ENCODE measurements at places on chromosomes 16 and 17.
A peak's percentile ranks its signal among the peaks of the same experiment; 100 is the strongest.

DNA sequence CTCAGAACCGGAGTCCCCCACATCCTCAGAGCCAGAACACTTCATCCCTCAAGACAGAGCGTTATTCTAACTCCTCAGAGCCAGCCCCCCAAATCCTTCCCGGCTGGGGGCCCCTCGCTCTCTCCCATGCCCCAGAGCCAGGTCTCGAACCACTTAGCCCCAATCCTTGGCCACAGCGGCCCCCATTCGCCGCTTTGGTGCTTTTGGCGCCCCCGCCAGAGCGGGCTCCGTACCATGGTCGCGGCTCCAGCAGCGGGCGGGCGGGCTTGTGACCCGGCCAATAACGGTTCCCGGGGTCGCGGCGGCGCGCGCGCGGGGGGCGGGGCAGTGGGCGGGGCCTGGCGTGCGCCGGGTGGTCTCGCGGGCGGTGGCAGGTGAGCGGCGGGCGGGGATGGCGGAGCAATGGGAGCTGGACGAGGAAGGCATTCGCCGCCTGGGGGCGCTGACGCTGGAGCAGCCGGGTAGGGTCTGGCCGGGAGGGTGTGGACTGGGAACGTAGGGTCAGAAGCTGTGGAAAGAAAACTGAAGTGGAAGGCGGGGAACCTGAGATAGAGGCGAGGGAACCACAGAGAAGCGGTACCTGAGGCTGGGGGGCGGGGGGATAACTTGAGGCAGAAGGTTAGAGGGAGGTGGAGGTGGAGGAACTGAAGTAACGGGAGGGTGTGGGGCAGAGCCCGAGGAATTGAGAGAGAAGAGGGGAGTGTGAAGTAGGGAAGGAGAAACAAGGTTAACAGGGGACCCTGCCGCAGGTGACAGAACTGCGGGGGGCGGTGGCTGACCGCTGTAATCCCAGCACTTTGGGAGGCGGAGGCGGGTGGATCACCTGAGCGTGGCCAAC lies at the start of the genes KCTD19 and LRRC36:
Gene KCTD19, minus strand, starts transcription at position 270 of the 838 bp plus-strand sequence. Its CDS starts 34 bp downstream, at position 236.
Gene LRRC36, plus strand, starts transcription at position 344 of the 838 bp plus-strand sequence. Its CDS starts 48 bp downstream, at position 392.
- DNase-seq: peak; percentile 79

DNA sequence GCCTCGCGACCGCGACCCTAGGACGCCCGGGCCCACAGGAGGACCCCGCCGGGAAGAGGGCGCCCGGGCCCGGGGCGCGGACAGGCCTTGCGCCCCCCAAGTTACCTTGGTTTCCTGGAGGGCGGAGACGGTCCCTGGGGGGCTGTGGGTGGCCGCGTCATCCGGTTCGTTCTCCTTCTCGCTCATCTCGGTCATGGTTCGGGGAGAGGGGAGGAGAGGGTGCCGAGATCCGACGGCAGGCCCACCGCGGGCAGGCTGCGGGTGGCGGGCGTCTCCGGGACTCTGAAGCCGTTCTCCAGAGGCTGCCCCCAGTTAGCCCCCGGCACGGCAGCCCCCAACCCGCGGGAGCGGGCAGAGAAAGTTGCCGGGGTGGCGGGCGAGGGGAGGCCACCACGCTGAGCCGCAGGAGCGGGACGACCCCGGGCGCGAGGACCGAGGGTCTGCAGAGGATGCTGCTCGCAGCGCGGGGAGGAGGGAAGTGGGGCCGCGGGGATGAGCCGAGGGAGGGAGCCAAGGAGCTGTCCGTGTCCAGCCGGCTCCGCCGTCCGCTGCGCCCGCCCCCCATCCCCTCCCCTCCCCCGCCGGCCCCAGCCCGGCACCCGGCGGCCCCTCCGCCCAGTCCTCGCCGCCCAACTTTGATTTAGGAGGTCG lies at the start of gene STAC2:
Gene STAC2, minus strand, starts transcription at position 638 of the 651 bp plus-strand sequence. Its CDS starts 443 bp downstream, at position 195.
- no peak for DNase-seq

DNA sequence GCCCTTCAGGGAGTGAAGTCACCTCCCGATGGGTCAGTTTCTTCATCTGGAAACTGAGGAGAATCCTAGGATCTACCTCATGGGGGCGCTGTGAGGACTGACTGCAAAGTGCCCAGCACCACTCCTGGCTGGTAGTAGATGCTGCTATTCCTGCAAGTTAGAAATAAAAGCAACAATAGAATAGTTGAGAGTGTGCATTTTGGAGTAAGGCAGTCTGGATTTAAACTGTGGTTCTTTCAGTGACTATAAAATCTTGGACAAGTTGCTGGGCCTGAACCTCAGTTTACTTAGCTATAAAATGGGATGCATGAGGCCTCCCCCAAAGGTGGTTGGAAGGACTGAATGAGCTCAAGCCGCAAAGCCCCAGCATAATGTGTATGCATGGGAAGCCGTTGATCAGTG lies 70.6 kb downstream of the CYB5B start:
- DNase-seq: no peak

DNA sequence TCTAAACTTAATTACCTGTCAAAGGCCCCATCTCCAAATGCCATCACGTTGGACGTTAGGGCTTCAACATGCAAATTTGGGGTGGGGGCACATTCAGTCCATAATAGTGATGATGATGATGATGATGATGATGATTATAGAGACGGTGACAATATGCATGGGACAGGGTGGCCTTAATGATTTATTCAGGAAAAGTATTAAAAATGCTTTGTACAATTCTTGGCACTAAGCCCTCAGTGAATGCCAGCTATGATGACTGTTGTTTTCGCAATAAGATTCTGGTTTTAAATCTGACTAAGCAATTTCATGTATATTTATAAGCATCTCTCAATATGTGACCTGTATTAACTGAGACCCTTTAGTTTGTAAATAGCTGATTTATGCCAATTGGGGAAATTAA lies 106.3 kb downstream of the C16orf95 start:
- DNase-seq: no peak

DNA sequence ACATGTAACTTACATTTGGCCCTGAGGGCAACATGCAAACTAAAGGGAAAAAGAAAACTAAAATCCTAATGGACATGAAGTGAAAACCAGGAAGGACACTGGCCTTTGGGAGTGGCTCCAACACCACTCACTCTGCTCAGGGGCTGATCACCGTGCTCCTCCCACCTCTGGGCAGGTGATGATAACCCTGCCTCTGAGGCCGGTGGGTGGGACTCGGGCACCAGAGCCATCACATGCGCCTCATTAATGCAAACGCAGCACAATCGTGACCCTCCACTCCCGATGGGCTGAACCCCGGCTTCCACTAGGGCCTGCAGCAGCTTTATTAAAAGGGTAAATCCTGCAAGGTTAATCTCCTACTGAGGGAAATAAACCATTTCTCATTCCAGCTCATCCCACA lies 4.7 kb downstream of the KLHDC4 start:
- DNase-seq: no peak

DNA sequence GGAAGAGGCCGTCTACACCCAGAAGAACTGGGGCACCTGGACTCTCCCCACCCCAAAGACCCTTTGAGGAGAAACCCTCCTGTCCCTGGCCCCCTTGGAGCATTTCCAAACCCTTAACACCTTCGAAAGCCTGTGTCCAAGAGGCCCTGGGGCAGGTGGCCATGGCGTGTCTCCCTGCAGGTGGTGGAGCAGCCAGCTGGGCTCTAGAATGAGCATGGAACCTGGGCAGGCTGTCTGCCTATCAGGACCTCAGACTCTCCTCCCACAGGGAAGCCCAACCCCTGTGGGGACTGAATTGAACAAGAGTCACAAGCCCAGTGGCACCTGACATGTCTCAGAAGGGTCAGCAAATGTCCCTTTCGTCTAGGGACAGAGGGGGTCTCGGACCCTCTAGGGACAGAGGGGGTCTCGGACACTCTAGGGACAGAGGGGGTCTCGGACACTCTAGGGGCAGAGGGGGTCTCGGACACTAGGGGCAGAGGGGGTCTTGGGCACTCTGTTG lies 8.4 kb downstream of the CBX4 start:
- no peak for DNase-seq

DNA sequence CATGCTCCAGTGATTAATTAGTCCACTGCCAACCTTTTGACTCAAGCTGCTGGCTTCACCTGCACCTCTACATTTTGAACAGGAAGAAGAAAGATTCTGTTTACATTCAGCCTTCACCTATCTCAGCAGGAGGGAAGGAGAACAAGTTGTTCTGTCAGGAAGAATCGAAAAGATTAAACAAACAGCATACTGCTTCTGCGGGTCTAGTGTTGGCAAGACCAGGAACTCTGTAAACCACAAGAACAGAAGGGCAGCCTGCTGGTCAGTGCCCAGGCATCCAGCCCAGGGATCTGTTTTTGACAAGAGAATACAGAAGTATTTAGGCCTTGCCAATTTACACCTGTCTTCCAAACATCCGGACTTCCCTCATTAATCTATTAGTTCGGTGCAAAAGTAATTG lies 189.7 kb downstream of the CHD9NB start:
- no peak for DNase-seq
